ENCODE measurements at places on chromosomes 5 and 9.

GRCh38 chr9:69357030-69357775 lies 32.2 kb downstream of the ENTREP1 start:
- DNase-seq = no peak

DNA sequence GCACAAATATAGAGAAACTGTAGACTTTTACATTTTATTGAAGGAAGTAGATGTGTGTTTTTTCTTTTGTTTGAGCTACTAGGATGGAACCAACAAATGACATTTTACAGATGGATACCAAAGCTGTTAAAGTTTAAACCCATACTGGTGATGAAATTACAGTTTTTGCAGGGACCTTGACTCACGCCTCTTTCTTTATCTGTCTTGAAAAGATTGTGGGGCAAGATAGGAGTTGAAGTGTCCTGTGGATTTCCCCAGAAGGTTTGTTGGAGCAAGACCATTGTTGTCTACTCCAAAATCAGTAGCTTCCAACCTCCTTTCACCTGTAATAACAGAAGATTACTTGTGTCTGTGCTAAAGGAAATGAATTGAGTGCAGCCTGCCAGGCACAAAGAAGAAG lies 4.1 kb upstream of the C5orf63 start:
- DNase-seq = no peak

GRCh38 chr5:19987612-19988361 lies at the start of gene CDH18:
TSS of gene CDH18 (minus strand) at chr5:19988200. CDS start at chr5:19838986, 149,214 bp downstream.
- DNase-seq = no peak

DNA sequence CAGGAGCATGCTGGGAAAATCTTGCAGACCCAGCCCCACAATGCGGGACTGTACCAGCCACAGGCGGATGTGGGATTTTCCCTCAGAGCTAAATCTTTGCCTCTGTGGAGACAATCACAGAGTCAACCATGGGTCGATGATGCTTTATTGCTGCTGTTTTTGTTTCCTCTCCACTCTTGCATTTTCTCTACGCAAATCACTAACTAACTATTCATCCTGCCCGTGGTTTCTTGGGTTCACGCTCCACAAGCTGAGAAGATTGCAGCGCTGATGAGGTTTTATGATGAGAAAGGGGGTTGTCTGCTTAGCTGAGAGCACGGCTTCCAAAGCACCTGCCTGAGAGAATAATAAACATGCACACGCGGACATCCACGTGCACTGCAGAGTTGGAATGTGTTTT lies 500.2 kb upstream of the ADAMTS16 start:
- DNase-seq = no peak

DNA sequence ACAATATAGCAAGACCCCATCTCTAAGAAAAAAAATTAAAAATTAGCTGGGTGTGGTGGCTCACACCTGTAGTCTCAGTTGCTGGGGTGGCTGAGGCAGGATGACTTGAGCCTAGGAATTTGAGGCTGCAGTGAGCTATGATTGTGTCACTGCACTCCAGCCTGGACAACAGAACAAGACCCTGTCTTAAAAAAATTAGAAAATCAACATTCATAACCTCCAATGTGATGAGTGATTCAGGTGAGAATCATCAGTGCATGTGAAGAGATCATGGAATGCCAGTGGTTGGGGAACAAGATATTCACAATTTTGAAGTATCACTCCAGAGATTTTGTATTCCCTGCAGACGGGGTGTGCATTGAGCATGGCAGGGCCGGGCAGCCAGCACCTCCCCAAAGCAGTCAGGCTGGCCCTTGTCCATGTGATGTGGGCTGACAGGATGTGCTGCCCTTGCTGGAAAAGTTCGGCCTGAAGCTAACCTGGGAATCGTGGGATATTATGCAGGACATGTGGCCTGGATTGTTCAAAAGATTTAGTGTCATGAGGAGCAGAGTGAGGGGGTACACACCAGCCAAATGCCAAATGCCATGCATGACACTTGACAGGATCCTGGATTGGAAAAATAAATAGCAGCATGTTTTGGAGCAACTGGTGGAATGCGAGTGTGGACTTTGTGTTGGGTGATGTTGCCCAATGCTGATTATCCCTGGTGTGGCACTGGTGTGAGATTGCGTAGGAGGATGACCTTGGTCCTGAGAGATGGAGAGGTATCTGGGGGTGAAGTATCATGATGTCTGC lies 189.0 kb downstream of the RGS3 start:
- no peak for DNase-seq

DNA sequence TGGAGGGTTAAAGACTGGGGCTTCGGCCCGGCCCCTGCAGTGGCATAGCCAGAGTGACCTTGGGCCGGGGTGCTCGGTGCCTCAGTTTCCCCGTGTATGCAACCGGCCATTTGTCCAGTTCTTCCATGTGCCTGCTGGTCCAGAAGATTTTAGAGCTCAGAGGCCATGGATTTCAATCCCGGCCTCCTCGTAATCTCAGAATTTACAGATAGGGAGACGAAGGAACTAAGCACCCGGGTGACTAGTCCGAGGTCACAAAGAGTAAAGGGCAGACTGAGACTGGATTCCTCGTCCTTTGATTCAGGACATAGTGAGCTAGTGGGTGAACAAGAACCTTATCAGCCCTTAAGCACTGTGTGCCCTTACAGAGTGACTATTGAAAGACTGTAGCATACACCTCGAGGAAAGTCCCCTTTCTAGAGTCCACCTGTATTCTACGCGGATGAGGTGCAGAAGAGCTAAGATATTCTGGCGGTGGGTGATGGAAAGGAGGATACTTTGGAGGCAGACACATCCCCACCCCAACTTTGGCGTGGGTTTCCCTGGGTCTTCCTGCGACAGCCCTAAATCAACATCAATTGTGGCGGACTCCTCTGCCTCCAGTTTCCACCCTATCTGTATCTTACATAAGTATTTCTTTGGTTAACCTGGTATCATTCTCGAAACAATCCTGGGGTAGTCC lies 597 bp downstream of the SLC31A1 start:
- no peak for DNase-seq

DNA sequence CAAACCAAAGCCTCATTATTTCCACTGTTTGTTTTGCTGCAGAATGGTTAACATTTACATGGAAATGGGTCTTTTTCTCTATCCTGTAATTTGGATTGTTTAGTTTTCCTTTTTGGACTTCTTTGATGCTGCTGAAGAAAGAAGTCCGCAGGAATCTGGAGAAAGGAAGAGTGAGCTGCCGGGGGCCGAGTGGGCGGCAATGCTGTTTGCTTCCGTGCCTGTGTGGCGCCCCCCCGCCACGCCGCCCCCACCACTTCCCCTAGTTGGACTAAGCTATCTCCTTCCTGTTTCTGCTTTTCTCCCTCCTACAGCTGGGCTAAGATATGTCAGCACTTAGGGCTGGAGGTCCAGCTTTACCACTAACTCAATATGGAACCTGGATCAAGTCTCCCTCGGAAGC lies 39.7 kb downstream of the ACTL7B start:
- no peak for DNase-seq

GRCh38 chr9:32741706-32742105 lies 41.6 kb upstream of the TMEM215 start:
- no peak for DNase-seq

DNA sequence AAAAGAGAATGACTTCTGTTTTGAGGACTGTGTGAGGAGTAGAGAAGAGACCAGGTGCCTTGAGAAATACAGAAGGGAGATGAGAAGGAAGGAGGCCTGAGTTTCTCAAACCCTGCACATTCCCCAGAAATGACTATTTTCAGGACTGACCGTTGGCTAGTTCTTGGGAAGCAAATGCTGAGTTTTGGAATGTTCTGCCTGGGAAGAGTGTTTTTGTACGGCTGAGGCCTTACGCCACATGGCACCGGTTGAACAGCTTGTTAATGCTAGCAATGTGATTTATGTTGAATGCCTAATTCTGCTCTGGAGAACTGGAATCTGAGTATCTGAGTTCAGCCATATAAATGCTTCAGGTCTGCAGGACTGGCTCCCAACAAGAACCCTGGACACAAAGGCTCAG lies 152.7 kb upstream of the ADAMTS16 start:
- DNase-seq = no peak

DNA sequence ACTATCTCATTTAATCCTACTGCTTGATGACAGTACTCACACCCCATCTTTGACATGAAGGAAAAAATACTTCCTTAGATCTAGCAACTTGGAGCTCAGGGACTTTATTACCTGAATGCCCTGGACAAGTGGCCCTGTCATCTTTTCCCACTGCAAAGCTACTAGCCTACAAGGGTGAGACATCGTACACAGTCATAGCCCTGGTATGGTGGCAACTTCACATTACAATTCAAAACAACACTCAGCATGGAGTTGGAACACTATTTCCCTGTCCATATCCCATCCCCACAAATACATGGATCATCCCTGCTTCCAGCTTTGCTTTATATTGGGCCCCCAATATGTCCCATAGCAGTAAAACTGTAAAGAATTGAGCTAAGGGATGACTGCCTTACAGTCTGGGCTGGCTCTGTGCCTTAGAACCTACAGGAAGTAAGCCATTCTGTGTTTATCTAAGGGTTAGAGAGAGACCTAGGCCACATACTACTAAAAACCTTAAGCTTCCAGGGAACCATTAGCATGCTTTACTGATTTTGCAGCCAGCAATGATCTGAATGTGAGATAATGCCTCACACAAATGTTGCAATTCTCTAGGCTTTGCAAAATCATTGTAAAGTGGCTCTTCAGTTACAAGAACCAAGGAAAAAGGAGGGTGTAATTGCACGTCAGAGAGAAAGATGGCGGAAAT lies 55.9 kb downstream of the OTULIN start:
- DNase-seq = no peak

DNA sequence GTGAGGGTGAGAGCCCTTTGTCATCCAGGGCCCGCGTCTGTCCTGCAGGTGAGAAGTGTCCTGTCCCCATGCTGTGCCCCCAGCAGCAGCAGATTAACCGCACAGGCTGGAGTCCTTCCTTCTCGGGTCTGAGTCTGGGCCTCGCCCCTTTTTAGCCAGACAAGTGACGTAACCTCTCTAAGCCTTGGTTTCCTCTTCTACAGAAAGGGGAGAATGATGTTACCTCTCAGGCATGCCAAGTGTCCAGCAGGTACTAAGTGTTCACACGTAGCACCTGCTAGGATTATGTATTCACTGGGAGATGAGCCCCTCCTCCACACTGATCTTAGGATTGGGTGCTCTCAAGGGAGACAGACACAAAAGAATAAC lies 6.9 kb downstream of the NEURL1B start:
- no peak for DNase-seq

- DNase-seq = no peak
These were observed 541.1 kb downstream of the NR2F1-AS1 start for GRCh38 chr5:93039888-93040287.

DNA sequence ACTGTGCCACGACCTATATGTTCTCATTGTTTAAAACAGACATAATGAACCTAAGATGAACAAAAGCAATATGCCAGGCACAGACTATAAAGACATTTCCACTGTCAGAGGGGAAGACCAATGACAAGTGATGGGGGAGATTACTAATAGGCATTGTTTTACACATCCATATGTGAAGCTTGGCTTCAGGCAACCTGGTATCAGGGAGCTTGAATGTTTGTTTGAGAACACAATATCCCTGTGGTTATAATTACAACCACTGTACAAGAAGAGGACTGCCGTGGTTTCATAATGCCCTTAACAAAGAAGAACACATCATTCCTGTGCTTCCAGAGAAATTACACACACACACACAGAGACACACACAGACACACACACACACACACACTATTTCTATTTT lies 385.7 kb downstream of the BNC2 start:
- DNase-seq = no peak

GRCh38 chr9:6428940-6429889 lies 16.2 kb downstream of the UHRF2 start:
- DNase-seq = no peak

- DNase-seq = no peak
These were observed 252.7 kb upstream of the GRIA1 start for GRCh38 chr5:153237671-153238332.

- peak; percentile 69 for DNase-seq
These were observed 617.4 kb downstream of the SLCO4C1 start for GRCh38 chr5:101678481-101679193.

- no peak for DNase-seq
These were observed 32.1 kb downstream of the TARS1 start for GRCh38 chr5:33472805-33473409.

DNA sequence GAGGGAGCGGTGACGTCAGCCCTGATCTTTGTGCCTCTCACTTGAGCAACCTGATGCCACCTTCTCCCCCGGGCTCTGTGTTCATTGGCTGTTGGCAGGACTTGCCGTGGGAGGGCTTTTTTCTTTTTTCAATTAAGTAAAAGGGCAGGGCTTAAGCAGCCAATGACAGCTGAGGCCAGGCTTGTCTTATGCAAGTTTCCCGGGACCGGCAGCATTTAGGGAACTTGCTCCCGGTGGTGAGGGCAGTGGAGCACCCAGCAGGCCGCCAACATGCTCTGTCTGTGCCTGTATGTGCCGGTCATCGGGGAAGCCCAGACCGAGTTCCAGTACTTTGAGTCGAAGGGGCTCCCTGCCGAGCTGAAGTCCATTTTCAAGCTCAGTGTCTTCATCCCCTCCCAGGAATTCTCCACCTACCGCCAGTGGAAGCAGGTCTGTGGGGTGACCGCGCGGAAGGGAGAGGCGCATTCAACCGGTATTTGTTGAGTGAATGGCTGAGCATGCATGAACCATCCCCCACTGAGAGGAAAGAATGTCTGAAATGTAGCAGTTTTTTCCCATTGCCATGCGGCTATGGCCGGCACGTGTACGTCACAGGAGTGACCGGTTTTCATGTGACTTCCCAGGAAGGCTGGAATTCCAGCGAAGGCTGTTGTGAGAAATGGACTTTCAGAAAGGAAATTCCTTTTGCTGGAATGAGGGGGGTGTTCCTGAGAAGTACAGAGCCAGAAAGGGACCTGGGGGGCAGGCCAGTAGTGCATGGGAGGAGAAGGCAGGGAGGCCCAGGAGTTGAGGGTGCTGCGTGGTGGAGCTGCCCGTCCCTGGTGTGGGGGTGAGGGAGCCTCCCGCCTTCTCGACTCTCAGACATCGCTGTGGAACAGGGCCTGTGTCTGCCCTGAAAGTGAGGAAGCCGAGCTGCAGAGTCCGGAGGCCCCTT lies 29.0 kb downstream of the PTGES2 start:
- peak; percentile 90 for DNase-seq

DNA sequence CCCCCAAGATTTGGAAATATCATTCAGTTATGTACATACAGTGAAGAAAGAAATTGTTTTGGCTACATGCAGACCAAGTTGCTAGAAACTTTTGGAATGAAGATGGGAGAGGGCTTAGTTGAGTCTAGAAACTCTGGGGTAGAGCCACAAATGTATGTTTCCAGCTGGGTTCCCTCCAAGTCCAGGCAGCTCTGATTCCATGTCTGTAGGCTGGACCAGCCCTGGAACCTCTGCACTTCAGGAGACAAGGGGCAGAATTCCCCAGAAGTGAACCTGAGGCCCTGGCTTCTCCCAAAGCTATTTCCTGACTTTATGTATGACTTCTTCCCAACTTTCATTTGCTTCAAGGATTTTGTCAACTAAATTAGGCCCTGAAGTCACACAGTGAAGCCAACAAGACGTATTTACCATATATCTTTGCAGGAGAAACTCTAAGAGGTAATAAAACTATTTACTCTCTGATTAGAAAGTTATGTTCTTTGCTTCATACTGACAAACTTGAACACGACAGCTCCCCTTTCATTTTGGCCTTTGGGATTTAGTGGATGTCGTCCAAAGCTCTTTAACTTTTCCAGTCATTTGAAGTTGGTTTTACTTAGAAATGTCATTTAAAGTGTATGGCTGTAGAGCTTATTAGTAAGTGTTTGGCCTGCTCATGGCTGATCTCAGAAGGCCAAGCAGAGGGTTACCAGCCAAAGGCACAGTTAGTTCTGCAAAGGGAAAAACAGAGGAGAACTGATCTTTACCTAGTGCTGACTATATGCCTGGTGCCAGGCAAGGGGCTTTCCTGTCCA lies 152.0 kb upstream of the SLC28A3 start:
- DNase-seq = no peak
